Heart left ventricle (tissue), 16 donors: ENCODE measurements at places on chromosomes 11 and 22. TPM values are rescaled to one million over a fixed set of nuclear protein-coding genes. Genes with fewer than 3 reads are reported as not detected.

DNA sequence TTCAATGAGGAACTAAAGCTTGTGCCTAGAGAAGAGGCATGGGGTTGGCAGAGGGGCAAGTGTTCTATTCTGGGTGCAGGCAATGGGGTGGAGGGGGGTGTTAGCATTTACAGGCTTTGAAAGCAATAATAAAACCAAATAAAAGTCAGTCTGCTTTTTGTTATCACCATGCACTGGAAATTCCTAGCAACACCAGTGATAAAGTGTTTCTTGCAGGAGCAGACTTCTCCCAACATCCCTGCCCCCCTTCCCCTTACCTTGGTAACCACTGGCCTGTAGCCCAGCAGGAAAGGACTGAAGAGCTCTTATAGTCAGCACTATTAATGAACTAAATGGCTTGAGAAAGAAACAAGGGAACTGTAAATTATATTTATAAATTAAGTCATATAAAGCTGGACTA is 65.2 kb upstream of the SESN3 start:
- peaks cover 21% of the 10 kb centered on the region for H3K4me1 ChIP-seq
- no peaks in the 10 kb centered on the region for H3K36me3 ChIP-seq
- no peak overlapping the region for H3K4me3 ChIP-seq
- no peak overlapping the region for H3K27ac ChIP-seq
- no peaks in the 10 kb centered on the region for H3K27me3 ChIP-seq
- DNase-seq, result no peak

DNA sequence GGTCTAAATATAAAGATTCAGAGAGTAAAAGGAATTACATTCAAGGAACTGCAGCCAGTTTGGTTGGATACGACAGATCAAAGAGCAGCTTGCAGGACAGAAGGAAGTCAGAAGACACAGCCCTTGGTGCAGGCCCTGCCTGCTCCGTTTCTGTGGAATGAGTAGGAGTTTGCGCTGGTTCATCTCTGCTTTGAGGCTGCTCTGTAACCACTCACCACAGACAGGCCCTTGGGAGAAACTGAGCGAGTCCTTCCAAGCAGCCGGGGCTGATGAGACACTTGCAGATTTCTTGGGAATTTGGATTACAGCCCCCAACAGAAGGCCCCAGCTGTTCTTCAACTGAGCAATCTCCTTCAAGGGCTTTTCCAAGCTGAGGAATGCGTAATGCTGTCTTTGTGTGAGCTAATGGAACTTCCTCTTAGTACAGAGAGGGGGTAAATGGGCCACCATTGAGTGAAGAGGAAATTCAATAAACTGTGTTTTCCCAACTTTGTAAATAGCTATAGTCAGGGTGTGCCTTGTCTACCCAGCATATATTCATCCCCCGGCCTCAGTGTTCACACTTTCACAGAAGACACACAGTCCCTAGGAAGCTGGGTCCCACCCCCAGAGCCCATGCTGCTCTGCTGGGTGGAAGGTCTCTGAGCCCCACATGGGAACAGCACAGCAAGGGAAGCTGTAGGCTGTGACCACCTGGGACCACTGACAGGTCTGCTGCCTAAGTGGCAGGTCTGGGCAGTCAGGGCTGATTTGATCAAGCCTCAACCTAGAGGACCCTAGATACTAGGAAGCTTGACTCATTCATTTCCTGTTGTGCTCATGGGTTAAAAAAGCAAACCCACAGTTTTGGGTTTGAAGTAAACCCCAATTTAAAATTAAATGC is 16.6 kb downstream of the IL10RA start:
- peaks cover 11% of the 10 kb centered on the region for H3K4me1 ChIP-seq
- no peaks in the 10 kb centered on the region for H3K27me3 ChIP-seq
- no peaks in the 10 kb centered on the region for H3K36me3 ChIP-seq
- DNase-seq, result peak; percentile 82
- H3K4me3 ChIP-seq, result no peak overlapping the region

Gene ANGPTL5
- total RNA-seq, result 0.77 TPM

Gene SCN4B
- 12.9 TPM for total RNA-seq

DNA sequence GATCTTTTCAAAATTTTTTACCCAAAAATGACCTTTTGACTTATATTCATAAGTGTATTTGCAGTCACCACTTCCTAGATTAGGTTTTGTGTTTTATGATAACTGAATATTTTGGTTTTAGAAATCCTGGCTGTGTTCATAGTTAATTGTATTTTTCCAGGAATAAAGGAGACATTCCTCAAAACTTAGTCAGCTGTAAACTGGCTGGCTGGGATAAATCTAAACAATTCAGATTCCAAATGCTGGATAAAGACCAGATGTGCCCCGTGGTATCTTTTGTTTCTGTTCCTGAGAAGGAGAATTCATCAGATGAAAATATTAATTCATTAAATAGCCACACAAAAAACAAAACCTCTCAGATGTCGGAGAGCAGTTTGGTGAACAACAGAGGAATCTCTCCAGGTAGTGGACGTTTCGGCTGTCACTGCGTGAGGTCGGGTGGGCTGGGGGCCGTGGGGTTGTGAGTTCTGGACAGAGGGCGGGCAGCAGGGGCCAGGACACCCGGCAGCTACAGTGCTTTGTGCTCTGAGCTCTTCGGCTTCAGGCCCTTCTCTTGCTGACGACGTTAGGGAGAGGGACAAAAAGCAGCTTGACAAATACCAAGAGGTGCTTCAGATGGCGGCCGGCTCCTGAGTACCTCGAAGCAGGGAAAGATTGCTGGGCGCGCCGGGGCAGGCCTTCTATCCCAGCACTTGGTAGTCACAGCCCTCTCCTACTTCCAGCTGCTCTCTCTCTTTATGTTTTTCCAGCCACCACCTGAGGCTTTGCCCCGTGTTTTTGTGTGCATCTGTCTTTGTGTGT is 24.6 kb downstream of the MOV10L1 start:
- no peak overlapping the region for H3K27ac ChIP-seq
- H3K36me3 ChIP-seq, result no peaks in the 10 kb centered on the region
- H3K4me1 ChIP-seq, result no peaks in the 10 kb centered on the region
- H3K27me3 ChIP-seq, result peaks cover 9% of the 10 kb centered on the region
- no peak for DNase-seq

GRCh38 chr22:28983190-28983589 is 78.4 kb downstream of the C22orf31 start:
- DNase-seq, result no peak
- no peak overlapping the region for H3K4me3 ChIP-seq
- H3K27me3 ChIP-seq, result no peaks in the 10 kb centered on the region
